ENCODE measurements at places on chromosomes 13 and 19. TPM values are rescaled to one million over a fixed set of nuclear protein-coding genes. Genes with fewer than 3 reads are reported as not detected.

TEX26 gene
- not detected for polyA plus RNA-seq

MOB3A gene
- 84.2 TPM for polyA plus RNA-seq

SELENOV gene
- not detected for polyA plus RNA-seq

ZNF90 gene
- polyA plus RNA-seq, result 0.28 TPM

FBXL12 gene
- 17.4 TPM for polyA plus RNA-seq

CD79A gene
- polyA plus RNA-seq, result 0.08 TPM

BEST2 gene
- polyA plus RNA-seq, result 0.12 TPM

CADM4 gene
- 4.5 TPM for polyA plus RNA-seq

PPFIA3 gene
- polyA plus RNA-seq, result 2.4 TPM

ZNF880 gene
- polyA plus RNA-seq, result 17.8 TPM

VSIG10L gene
- 0.60 TPM for polyA plus RNA-seq

CYP2A7 gene
- polyA plus RNA-seq, result not detected

MYH14 gene
- 0.05 TPM for polyA plus RNA-seq

PINLYP gene
- 3.5 TPM for polyA plus RNA-seq

ZNF440 gene
- polyA plus RNA-seq, result 2.3 TPM

ZNF134 gene
- 9.3 TPM for polyA plus RNA-seq

KLK15 gene
- polyA plus RNA-seq, result not detected

TEAD2 gene
- polyA plus RNA-seq, result 20.4 TPM

CCL25 gene
- polyA plus RNA-seq, result not detected

MEIOSIN gene
- polyA plus RNA-seq, result 0.01 TPM

SLC7A10 gene
- polyA plus RNA-seq, result not detected

N4BP2L1 gene
- 0.25 TPM for polyA plus RNA-seq

FFAR1 gene
- not detected for polyA plus RNA-seq

HRC gene
- polyA plus RNA-seq, result not detected

SIRT2 gene
- 45.6 TPM for polyA plus RNA-seq

All from mammary epithelial cell (primary cell).